ENCODE measurements at places on chromosomes 5 and 9.

DNA sequence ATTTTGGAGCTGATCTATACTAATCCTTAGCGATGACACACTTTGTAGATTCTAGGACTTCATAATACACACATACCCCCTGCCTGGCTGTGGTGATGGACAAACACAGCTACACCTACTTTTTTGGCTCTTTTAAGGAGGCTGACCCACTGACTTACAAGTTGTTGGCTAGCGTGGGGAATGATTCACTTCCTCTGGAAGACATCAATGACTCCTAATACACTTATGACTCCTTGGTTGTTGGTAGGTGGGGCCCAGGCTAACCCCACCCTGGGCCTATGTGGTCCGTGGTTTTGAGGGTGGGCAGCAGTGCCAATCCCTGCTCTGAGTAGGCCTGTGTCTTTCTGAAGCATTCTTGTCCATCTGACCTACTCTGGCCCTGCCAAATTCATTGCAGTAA, 144.4 kb downstream of the SLC12A2 start:
- no peak for DNase-seq

DNA sequence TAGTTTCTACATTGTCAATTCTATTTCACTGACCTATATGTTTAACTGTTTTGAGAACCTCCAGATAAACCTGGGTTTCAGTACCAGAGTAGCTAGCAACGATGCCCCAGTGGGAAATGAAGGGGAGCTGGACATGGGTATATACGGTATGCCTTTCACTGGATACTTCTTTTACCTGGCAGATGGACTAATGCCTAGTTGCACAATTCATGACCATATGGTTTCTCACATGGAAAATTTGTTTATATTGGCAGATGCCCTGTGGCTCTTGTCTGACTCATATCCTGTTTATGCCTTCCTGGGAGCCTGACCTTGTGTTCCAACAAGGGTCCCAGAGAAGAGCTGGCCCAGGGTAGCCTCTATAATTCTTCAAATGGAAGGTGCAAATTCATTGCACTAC, 144.1 kb downstream of the MAT2B start:
- DNase-seq = no peak

- no peak for DNase-seq
Observed at GRCh38 chr9:76232861-76233489, 161.3 kb downstream of the RFK start.

- no peak for DNase-seq
Observed at GRCh38 chr9:607417-607816, 234.1 kb upstream of the DMRT1 start.

- no peak for DNase-seq
Observed at GRCh38 chr9:104833696-104834095, 69.8 kb downstream of the NIPSNAP3B start.

DNA sequence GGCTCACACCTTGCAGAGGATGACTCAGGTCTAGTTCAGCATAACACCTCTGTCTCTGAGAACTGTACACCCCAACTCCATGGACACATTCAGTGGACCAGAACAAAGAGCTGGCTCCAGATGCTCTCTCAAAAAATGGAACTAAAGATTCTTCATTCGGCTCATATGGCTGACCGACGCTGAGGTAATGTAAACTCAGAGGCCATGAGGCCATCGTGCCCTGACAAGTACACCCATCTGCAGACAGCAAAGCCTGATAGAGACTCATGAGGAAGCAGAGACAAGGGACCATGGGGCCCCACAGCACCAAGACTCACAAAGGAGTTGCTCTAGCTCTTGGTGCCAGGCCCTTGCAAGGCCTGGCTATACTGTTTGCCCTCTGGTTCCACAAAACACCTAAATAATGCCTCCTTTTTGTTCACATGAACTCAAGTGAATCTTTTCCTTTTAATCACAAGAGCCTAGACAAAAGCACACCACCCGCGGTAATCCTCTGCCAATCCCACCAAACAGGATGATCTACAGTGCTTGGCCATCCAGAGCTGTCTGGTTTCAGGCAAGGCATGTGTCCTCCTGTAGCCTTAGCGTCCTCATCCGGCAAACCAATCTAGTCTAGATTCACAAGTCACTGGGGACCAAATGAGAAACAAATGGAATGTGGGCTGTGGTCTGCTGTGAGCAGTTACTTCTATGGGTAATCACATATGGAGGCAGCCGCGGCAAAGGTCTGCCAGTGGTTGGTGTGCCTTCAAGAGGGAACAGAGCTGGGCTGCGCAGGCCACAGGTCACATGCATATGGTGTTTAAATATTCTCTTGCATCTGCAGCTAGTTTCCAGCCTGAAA, 22.7 kb downstream of the MED27 start:
- DNase-seq = no peak

- no peak for DNase-seq
Observed at GRCh38 chr5:98175474-98175873, 598.0 kb upstream of the RGMB start.

GRCh38 chr5:167812871-167813270, 478.6 kb upstream of the WWC1 start:
- no peak for DNase-seq

- DNase-seq = no peak
Observed at GRCh38 chr5:89342106-89342876, 459.3 kb upstream of the MEF2C start.

DNA sequence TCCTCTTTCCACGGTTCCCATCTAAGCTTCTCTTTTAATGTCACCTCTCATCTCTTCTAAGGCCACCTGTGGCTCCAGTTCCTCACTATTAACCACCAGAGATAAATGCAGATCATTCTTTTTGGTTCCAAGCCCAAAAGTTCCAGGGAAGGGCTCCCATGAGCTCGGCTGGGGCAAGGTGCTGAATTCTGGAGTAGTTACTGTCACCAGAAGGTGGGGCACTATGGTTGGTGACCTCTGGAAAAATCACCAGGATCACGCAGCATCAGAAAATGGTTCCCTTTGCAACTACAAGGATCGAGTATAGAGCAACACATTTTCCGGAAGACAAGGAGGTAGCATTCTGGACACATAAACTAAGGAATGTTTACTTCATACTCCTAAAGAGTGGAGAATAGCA, 528.7 kb upstream of the DAP start:
- no peak for DNase-seq

DNA sequence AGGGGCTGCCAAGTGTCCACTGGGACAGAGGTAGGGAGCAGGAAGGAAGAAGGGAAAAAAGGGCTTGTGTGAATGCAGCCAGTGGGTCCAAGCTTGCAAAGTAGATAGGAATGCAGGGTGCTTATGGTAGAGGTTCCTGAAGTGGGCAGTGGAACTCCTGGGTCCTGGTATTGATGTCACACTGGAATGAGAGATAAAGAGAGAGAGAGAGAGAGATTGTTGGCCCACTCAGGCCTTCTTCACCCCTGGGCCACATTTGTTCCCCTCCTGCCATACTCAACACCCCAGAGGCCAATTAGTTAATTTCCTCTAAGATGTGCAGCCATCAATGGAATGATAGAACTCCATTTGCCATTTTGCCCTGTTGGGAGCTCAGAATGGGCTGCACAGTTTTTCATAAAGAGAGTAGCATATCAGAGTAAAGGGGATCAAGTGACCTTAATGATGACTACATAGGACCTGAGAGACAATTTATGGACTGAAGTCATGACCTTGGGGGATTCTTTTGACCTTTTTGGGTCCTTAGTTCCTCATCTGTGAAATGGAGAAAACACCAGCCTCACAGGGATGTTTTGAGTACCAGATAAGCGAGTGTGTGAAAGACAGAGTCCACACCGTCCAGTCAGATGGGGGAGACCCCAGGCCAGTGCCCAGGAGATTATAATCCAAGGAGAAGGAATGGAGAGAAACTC, 52.9 kb downstream of the PPARGC1B start:
- DNase-seq = no peak

DNA sequence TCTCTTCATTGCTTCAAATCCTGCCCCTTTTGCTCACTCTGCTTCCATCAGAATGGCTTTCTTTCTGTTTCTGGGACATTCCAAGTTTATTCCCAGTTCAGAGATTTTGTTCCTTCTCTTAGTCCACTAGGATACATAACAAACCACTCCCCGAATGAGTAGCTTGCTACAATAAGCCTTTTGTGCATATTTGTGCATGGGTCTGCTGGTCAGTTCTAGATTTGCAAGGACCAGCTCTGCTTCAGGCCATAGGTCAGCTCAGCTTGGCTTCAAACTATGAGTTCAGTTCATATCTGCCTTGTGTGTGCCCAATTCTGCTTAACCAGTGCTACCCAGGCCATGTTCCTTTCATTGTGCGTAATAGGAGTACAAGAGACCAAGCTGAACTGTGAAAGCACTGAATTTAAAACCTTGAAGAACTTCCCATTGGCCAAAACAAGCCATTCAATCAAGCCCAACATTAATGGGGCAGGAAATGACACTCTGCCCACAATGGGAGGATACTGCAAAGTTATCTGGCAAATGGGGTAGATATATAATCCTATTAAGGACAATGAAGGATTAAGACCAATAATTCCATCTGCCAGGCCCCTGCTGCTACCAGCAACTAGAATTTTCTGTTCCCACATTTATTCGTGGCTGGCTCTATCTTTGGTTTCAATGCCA, 328.8 kb downstream of the PRELID2 start:
- no peak for DNase-seq

DNA sequence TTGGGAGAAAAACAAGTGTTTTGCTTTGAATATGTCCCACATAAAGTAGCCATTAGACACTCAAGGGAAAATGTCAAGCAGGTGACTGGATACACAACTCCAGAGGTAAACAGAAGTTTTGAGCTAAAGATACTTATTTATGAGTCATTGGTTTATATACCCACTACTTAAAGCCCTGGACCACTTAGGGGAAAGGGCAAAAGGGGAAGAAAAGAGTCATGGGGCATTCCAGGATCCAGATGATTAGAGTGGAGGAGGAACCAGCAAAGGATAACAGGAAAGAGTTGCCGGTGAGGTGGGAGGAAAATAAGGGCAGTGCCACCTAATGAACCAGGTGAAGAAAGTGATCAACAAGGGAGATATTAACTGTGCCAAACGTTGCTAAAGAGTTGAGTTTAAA, 254.2 kb upstream of the NR4A3 start:
- no peak for DNase-seq

GRCh38 chr5:170363671-170364070, 25.5 kb downstream of the KCNMB1 start:
- DNase-seq = no peak

- DNase-seq = no peak
Observed at GRCh38 chr9:93155716-93156474, 21.8 kb upstream of the NINJ1 start.

DNA sequence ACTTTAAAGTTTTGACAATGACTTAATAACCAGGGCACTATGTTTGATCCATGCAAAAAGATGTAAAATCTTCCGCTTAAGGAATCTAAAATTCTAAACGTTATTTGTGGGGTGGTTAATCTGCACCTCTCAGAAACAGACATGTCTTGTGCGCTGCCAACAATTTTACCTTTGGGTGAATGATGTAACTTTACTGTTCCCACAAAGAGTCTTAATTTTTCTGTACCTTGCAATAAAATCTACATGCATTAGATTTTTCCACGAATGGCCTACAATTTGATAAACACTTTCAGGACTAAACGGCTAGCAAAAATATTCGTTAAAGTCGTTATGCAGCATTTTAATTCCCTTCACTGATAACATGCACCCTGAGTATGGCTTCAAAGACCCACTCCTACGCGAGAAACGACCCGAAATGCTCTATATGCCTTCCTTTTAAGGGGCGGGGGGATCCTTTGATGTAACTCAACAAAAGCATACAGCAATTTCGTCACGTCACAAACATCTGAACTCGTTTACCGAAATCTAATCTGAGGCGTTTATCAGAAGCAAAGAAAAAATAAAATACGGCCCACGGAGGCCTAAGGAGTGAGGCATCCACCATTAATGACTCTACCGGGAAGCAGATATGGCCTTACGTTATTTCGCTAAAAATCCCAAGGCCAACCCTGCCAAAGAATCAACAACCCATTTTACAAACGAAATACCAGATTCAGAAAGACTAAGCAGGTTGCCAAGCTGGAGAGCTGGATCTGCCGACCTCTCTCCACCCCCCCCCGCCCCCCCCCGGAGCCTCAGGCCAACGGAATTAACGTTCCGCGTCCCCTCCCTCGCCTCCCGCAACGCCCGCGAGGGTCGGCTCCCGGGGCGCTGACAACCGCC, 621 bp downstream of the AK6 start:
- no peak for DNase-seq

DNA sequence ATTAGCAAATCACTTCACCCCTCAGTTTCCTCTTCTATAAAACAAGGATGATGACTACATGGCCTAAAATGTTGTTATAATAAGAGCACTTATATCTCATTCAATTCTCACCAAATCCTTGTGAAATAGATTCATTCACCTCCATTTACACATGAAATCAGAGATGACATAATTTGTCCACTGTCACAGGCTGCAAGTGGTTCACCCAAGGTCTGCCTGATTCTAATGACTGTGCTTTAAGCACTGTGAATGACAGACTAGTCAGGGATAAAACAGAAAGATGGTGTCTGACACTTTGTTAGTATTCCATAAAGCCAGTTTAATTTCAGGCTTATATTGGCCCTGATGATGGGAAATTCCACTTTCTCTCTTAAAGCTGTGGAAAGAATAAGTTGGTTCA, 209.5 kb downstream of the MAPKAP1 start:
- DNase-seq = no peak

GRCh38 chr9:127448112-127448805, 2.9 kb downstream of the RPL12 start:
- DNase-seq = no peak

- no peak for DNase-seq
Observed at GRCh38 chr9:76575761-76576160, 116.8 kb downstream of the GCNT1 start.

DNA sequence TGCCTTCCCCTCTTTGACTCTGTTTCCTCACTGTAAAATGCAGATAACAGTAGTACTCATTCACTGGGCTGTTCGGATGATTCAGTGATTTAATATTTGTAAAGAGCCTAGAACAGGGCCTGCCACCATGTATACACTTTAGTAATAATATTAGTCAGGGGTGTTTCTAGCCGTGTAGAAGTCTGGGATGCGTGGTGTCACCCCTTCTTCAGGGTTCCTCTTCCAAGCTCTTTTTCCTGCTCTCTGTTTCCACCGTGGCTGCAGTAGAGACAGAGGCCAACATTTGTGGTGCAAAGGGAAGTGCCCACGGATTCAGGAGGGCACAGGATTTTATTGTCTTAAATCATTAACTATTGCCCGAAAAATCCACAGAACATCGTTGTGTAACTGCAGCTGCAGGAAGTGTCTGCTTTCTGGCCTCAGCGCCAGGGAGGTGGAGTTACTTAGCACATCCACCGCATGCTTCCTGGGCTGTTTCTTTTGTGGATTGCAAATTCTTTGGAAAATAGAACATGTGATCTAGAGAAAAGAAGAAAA, 61.7 kb downstream of the TRIO start:
- peak; percentile 17 for DNase-seq
